Cardiac ventricle fibroblast (primary cell): ENCODE measurements at places on chromosomes 1 and 21. TPM values are rescaled to one million over a fixed set of nuclear protein-coding genes. Genes with fewer than 3 reads are reported as not detected.

The PSMB4 gene
- 209 and 222 TPM in 2 replicates for total RNA-seq

The MTHFR gene
- 19.4 and 25.1 TPM in 2 replicates for total RNA-seq

The LIPI gene
- total RNA-seq: not detected in 2 replicates

The ASTN1 gene
- 0.15 TPM in 1 of 2 replicates, not detected in the other for total RNA-seq
